ENCODE measurements at places on chromosomes 12 and 14.

DNA sequence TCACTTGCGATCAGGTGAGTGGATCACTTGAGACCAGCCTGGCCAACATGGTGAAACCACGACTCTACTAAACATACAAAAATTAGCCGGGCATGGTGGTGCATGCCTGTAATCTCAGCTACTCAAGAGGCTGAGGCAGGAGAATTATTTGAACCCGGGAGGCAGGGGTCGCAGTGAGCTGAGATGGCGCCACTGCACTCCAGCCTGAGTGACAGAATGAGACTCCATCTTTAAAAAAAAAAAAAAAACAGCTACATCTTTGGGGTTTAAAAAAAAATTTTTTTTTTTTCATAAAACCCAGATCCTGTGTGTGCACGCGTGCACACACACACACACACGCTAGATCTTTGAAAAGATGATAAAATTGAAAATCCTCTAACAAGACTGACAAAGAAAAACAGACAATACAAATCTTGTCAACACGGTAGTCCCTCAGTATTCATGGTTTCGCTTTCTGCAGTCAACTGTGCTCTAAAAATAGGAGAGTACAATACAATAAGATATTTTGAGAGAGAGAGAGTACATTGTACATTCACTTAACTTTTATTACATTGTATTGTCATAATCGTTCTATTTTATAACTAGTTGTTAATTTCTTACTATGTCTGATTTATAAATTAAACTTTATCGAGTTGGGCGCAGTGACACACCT, 295.3 kb upstream of the RGS6 start:
- no peaks in the 10 kb centered on the region for H3K4me1 ChIP-seq
- H3K27ac ChIP-seq: no peak overlapping the region
- H3K4me3 ChIP-seq: no peak overlapping the region
- H3K27me3 ChIP-seq: no peaks in the 10 kb centered on the region

GRCh38 chr12:2170376-2170775, 117.6 kb downstream of the CACNA1C start:
- H3K27me3 ChIP-seq: no peaks in the 10 kb centered on the region
- H3K27ac ChIP-seq: no peak overlapping the region
- no peaks in the 10 kb centered on the region for H3K36me3 ChIP-seq
- DNase-seq: peak; percentile 70
- H3K4me1 ChIP-seq: peaks cover 3% of the 10 kb centered on the region

- peaks cover 21% of the 10 kb centered on the region for H3K4me1 ChIP-seq
- no peak for DNase-seq
- H3K4me3 ChIP-seq: no peak overlapping the region
- no peaks in the 10 kb centered on the region for H3K27me3 ChIP-seq
- H3K36me3 ChIP-seq: no peaks in the 10 kb centered on the region
- H3K27ac ChIP-seq: peak overlapping the region; percentile 43
Observed at GRCh38 chr14:61110316-61111082, 129.5 kb downstream of the SLC38A6 start.

DNA sequence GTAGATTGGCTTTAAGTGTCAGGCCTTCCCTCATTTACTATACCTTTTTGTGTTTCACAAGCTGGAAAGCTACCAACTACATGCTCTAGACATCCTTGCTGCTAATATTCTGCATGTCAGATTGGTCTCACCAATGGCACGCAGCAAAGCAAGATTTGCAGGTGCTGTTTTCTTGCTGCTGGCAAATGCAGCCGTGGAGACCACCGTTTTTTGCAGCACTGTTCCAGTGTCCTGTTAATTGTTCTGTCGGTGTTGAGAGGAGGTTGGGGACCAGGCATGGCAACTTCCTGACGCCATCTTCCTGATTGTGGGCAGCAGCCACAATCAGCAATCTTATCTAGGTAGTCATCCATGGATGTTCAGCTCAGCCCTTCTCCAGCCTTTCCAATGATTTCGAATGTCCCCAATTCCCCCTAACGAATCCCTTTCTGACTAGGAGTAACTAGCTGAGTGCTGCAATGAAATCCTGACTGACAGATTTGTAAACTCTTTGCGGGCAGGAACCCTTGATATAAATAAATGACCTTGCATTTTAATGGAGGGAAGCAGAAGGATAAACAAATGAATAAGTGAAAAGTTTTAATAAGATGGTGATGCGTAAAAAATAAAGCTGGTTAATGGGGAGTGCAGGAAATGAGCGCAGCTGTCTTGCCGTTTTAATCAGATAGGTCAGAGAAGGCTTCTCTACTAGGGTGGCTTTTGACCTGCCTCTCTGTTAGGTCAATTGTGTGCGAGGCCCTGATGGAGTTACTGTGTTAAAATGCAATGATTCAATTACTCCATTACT, 574 bp upstream of the CRADD start:
- H3K36me3 ChIP-seq: no peaks in the 10 kb centered on the region
- H3K27me3 ChIP-seq: no peaks in the 10 kb centered on the region
- peak overlapping the region; percentile 80 for H3K4me3 ChIP-seq
- peaks cover 8% of the 10 kb centered on the region for H3K4me1 ChIP-seq
- DNase-seq: no peak
- H3K27ac ChIP-seq: peak overlapping the region; percentile 98

DNA sequence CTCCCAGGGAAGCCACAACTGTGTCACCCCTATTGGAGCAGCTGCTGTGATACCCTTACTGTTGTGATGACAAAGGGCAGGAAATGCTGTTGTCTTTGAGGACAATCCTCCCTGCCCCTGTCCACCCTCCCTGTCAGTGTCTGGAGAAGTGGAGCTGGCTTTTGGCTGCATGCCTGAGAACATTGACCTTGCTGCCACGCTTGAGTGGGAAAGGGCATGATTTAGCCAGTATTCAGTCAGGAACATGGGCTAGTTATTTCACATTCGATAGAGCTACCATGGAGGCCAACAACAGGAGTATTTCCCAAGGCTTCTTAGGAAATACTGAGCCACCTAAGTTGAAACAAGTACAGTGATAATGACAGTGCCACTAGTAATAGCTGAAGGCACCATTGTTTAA, 59.4 kb downstream of the MYRFL start:
- no peak overlapping the region for H3K27ac ChIP-seq
- no peaks in the 10 kb centered on the region for H3K4me1 ChIP-seq
- no peaks in the 10 kb centered on the region for H3K27me3 ChIP-seq
- no peak for DNase-seq

- H3K36me3 ChIP-seq: no peaks in the 10 kb centered on the region
- H3K4me3 ChIP-seq: no peak overlapping the region
- peak; percentile 63 for DNase-seq
- H3K27me3 ChIP-seq: no peaks in the 10 kb centered on the region
Observed at GRCh38 chr12:86230516-86231146, 25.6 kb downstream of the MGAT4C start.

DNA sequence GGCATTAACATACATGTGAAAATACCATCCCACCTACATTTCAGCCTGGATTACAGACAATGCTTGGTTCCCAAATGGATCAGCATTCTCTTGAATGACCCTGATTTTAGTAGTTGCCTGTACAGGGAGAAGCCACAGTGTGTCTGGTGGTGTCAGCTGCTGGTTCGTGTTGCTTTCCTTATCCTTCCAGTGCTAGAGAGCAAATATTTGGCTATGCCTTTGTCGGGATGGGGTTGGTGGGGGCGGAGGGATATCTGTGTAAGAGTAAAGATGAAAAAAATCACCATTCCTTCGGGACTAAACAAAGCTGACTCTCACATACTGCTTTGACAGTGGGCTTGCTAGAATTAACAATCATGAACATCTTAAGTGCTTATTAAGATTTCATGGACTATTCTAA, 96.0 kb downstream of the PTPRR start:
- DNase-seq: no peak
- no peaks in the 10 kb centered on the region for H3K27me3 ChIP-seq
- no peaks in the 10 kb centered on the region for H3K4me1 ChIP-seq

GRCh38 chr12:50533971-50534370, 29.2 kb downstream of the DIP2B start:
- H3K4me3 ChIP-seq: no peak overlapping the region
- H3K27ac ChIP-seq: peak overlapping the region; percentile 82
- peak; percentile 29 for DNase-seq
- H3K4me1 ChIP-seq: peaks cover 36% of the 10 kb centered on the region

- no peak overlapping the region for H3K4me3 ChIP-seq
- DNase-seq: no peak
- no peaks in the 10 kb centered on the region for H3K4me1 ChIP-seq
- no peaks in the 10 kb centered on the region for H3K27me3 ChIP-seq
- H3K36me3 ChIP-seq: no peaks in the 10 kb centered on the region
- no peak overlapping the region for H3K27ac ChIP-seq
Observed at GRCh38 chr12:105805730-105806399, 332.9 kb downstream of the NUAK1 start.

DNA sequence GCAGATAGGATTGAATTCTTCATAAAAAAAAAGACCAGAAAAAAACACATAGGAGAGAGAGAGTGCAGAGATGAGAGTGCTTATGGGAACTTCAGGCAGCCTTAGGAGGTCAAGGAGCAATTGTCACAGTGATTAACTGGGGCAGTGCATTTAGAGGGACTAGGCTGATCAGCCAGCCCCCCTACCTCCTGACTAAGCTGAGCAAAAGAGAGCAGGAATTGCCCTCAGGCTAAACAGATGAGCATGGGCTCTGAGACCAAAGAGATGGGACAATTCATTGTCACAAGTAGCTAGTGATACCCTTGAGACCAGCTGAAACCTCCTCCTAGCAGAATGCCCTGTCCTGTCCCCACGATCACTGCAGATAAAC, 124.0 kb downstream of the BTG1 start:
- no peaks in the 10 kb centered on the region for H3K27me3 ChIP-seq
- no peak overlapping the region for H3K27ac ChIP-seq
- no peaks in the 10 kb centered on the region for H3K4me1 ChIP-seq
- no peaks in the 10 kb centered on the region for H3K36me3 ChIP-seq
- no peak for DNase-seq

DNA sequence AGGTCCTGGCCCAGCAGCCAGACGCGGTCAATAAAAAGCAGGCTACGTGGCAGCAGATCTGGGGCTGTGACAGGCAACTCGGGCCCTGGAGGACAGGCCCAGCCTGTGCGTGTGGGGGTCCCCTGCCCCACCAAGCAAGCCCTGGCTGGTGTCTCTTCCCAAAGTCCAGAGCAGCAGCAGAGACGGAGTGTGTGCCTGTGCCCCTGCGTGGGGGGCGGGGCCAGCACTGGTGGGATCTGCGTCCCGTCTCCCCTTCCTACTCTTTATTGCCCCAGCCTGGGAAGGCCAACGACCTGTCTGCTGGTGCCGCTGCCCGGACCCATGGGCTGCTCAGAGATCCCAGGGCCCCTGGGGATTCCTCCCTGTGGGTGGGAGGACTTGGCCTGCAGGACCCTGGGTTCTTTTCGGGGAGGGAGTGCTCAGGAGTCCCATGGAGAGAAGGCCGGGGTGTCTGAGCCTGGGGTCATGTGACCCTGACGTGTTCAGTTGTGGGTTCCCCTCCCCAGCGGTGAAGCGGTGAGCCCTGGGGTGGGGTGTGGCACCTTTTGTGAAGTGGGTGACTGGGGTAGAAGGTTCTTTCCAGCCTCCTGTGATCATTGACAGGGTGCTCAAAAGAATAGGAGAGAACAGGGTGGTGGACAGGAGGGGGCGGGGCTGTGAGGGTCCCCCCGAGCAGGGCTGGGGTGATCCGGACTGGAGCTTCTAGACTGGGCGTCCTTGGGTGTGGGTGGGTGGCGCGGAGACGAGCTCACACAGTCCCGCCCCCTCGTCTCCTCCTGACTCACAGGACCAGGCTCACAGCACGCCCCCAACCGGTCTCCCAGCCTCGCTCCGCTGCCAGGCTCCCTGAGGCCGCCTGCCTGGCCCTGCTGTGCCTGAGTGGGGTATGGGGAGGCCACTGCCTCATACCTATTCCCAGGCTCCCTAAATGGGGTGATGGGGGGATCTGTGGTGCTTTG, 22.4 kb downstream of the ASPG start:
- no peaks in the 10 kb centered on the region for H3K36me3 ChIP-seq
- H3K27me3 ChIP-seq: no peaks in the 10 kb centered on the region
- no peak overlapping the region for H3K27ac ChIP-seq

GRCh38 chr14:30290001-30290400, 269.0 kb upstream of the G2E3 start:
- no peaks in the 10 kb centered on the region for H3K36me3 ChIP-seq
- peaks cover 3% of the 10 kb centered on the region for H3K4me1 ChIP-seq
- no peak overlapping the region for H3K4me3 ChIP-seq
- H3K27me3 ChIP-seq: no peaks in the 10 kb centered on the region
- DNase-seq: no peak

DNA sequence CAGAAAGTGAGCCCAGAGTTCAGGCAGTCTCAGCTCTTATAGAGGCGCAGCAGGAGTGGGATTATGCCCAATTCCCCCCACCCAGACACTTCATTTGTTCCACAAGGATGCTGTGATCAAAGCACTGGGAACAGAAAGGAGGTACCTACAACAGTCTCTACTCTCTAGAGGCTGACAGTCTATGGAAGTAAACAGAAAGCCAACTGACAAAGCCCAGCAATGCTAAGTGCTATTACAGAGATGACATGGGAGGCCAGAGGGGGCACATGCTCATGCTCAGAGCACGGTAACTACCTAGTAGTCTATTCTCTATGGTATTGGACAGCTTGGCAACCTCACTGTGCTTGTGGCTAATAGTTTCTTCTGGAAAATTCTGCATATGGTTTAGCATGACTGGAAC, 85.9 kb downstream of the STXBP6 start:
- peaks cover 12% of the 10 kb centered on the region for H3K4me1 ChIP-seq
- H3K27ac ChIP-seq: no peak overlapping the region
- DNase-seq: no peak
- no peaks in the 10 kb centered on the region for H3K27me3 ChIP-seq
- no peak overlapping the region for H3K4me3 ChIP-seq

- no peak overlapping the region for H3K27ac ChIP-seq
- DNase-seq: no peak
- H3K4me1 ChIP-seq: no peaks in the 10 kb centered on the region
- H3K36me3 ChIP-seq: no peaks in the 10 kb centered on the region
- no peak overlapping the region for H3K4me3 ChIP-seq
Observed at GRCh38 chr14:87233266-87233665, 759.7 kb downstream of the GALC start.

- no peak overlapping the region for H3K27ac ChIP-seq
- no peak for DNase-seq
- peak overlapping the region; percentile 88 for H3K4me3 ChIP-seq
- H3K27me3 ChIP-seq: no peaks in the 10 kb centered on the region
- H3K4me1 ChIP-seq: peaks cover 29% of the 10 kb centered on the region
Observed at GRCh38 chr12:31588976-31589375, 2.0 kb downstream of the DENND5B start.

GRCh38 chr14:72790887-72791566, 102.9 kb downstream of the DPF3 start:
- DNase-seq: no peak
- peaks cover 13% of the 10 kb centered on the region for H3K4me1 ChIP-seq
- no peaks in the 10 kb centered on the region for H3K36me3 ChIP-seq
- H3K27ac ChIP-seq: no peak overlapping the region
- no peaks in the 10 kb centered on the region for H3K27me3 ChIP-seq

- no peaks in the 10 kb centered on the region for H3K36me3 ChIP-seq
- no peak overlapping the region for H3K4me3 ChIP-seq
- H3K27ac ChIP-seq: no peak overlapping the region
- peaks cover 8% of the 10 kb centered on the region for H3K27me3 ChIP-seq
- no peak for DNase-seq
Observed at GRCh38 chr12:120939523-120939922, 35.4 kb upstream of the SPPL3 start.

- H3K4me1 ChIP-seq: no peaks in the 10 kb centered on the region
- H3K27me3 ChIP-seq: no peaks in the 10 kb centered on the region
- no peak for DNase-seq
- no peak overlapping the region for H3K27ac ChIP-seq
- no peak overlapping the region for H3K4me3 ChIP-seq
Observed at GRCh38 chr12:10247436-10248058, 34.9 kb downstream of the GABARAPL1 start.

All from astrocyte (in vitro differentiated cells and primary cell).